Esophagus mucosa (tissue), 1 donor: ENCODE measurements at places on chromosomes 1 and 21. TPM values are rescaled to one million over a fixed set of nuclear protein-coding genes. Genes with fewer than 3 reads are reported as not detected.
A peak's percentile ranks its signal among the peaks of the same experiment; 100 is the strongest.

Gene COL9A2
- total RNA-seq: 0.64 TPM

GRCh38 chr1:22930240-22930912 lies 42.3 kb downstream of the LACTBL1 start:
- peak; percentile 58 for ATAC-seq

GRCh38 chr1:214282630-214283242 lies 1.8 kb downstream of the SMYD2 start:
- ATAC-seq: no peak

Gene PPIH
- 42.6 TPM for total RNA-seq

Gene PLD5
- not detected for total RNA-seq

- no peak for ATAC-seq
Measured at GRCh38 chr1:41860771-41861170, 58.0 kb downstream of the HIVEP3 start.

DNA sequence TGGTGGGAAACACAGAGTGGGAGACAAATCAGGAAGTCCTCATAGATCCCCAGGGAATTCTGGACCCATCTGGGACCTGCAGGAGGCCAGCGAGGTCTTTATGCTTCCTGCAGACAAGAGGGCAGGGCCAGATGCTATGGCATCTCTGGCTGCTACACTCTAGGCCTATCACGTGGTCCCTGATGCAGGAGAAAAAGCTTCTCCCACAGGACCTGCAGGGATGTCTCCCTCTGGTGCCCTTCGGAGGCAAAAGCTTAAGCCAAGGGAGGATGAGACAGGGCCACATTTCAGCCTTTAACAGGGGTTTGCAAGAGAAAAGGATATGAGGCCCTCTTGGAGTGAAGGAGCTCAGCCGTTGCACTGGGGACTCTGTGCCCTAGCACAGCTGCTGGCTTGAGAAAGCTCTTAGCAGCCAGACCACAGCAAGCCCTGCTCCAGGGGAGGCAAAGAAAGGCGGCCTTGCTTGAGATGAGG lies 243.0 kb downstream of the C1orf94 start:
- no peak for ATAC-seq

Gene LCE1C
- 1.00 TPM for total RNA-seq

DNA sequence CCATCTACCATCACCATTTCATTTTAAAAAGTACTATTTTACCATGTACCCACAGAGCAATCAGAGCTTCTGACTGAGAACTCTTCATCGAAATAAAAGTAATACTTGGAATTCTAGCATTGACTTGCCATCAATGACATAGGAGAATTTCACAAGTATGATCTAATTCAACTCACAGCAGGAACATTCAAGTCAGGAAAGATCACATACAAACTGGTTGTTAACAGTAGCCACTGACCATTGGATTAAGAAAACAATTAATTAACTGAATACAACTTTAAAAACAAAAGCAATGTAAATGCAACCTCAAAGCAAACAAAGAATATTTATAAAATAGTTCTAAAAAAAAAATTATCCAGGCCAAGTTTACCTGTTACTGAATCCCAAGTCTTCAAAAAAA lies 18.8 kb downstream of the RNF115 start:
- ATAC-seq: no peak

- no peak for ATAC-seq
Measured at GRCh38 chr1:11301601-11302000, 28.6 kb downstream of the UBIAD1 start.

DNA sequence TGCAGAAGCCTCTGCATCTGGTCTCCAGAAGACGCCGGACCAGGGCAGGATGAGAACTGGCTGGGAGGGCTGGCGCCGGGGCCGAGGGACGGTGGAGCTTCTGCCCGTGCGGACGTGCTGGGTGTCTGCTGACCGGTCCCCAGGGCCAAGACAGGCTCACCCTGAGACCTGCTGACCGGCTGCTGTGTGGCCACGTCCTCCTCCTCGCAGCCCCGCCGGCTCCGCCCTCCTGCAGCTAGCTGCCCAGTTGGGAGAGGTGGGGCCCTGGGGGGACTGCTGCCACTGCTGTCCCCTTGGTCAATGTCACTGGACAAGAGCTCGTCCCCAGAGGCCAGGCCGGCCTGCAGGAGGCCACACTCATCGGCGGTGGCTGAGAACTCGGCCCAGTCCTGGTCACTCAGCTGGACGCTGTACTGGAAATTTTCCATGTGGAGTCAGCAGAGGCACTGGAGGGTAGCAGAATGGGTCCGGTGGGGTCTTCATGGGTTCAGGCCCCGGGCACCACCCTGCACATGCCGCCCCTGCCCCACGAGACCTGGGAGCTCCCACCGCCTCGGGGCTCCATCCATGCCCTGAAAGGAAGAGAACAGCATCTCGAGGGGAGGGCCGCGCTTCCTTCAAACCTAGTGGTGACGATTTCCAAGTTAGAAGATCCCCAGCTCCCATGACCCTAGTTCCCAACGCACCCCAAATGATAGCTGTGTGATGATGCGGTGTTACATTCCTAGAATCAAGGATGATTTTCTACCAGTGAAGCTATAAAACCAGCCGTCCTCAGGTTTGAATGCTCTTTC lies 1.1 kb downstream of the PERM1 start:
- no peak for ATAC-seq

Gene CD1E
- not detected for total RNA-seq

- no peak for ATAC-seq
Measured at GRCh38 chr1:8742022-8742924, 75.2 kb downstream of the RERE start.

Gene AMPD2
- total RNA-seq: 16.5 TPM

- no peak for ATAC-seq
Measured at GRCh38 chr1:41901551-41901950, 17.2 kb downstream of the HIVEP3 start.
